ENCODE measurements at places on chromosomes 12 and 14. TPM values are rescaled to one million over a fixed set of nuclear protein-coding genes. Genes with fewer than 3 reads are reported as not detected.

CLEC9A gene
- total RNA-seq: not detected

RILPL2 gene
- total RNA-seq: 1.6 TPM

IL22 gene
- not detected for total RNA-seq

DNA sequence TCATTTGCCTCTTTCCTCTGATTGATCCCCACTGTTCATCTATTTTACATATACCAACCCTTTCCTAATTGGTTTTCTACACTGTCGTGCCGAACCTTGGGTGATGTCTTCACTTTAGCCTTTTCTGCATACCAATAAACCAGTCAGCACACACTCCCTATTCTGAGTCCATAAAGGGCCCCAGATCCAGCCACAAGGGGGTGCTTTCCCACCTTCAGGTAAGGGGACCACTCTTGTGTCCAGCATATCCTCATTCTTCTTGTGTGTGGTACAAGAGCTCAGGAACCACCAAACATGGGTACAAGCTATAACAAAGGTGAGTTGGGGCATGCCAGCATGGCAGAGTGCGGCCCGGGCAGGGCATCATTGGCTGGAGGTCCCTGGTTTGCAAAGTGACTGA is 859.8 kb downstream of the FSCB start:
- no peak for DNase-seq

- DNase-seq: no peak
These were observed 37.8 kb downstream of the MYO1H start for GRCh38 chr12:109385339-109386058.

- no peak for DNase-seq
These were observed 30.5 kb downstream of the PPP2R5C start for GRCh38 chr14:101791919-101792572.

DNA sequence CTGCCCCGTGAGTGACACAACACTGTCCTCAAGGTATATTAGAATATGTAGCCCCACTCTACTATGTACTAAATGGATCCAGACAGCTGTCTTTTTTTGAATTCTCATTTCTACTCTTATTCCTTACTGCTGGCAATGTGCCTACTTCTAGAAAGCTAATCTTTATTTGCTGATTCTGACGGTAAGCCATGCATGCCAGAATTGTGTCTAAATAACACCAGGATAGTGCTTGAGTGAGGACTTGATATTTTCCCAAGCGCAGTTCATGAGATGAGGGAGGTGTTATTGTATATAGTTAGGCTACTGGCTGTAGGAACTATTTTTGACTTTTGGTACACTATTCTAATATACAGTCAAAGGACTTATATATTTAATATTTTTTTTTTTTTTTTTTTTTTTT is 316.2 kb upstream of the NAV3 start:
- no peak for DNase-seq

DNA sequence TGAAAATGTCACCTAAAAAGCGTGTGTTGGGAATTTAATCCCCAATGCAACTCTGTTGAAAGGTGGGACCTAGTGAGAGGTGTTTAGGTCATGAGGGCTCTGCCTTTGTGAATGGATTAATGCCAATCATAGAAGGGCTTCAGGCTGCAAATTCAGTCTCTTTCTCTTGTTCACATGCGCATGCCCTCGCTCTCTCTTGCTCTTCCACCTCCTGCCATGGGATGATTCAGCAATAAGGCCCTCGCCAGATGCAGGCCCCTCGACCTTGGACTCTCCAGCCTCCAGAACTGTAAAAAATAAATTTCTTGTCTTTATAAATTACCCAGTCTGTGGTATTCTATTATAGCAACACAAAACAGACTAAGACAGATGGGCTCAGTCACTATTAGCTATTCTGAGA is 55.4 kb downstream of the PLXNC1 start:
- no peak for DNase-seq

DNA sequence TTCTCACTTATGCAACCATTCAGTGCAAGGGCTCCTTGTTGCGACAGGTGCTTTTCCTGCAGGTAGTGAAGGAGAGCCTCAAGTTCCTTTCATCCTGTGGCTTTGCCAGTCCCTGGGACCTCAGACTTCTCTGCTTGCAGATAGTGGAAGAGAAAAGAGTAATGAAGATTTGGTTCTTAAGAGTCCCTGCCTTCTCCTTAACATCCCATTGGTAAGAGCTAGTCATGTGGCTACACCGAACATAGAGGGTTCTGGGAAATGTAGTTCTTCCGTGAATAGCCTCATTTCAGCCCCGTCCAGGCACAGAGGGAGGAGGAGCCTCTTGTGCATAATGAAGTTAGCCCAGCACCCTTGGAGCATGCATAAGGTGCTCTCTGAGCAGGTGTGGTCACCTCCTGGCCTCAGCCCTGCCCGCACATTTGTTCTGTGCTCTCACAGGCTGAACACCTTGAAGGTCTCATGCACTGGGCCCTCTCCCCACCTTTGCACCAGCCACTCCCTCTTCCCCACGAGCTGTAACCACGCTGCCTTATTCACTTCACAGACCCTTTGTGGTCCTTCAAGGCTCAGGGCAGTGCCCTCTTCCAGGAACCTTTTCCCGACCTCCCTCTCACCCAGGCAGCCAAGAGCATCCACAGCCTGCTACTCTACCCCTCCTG is 134.0 kb downstream of the BCL11B start:
- no peak for DNase-seq

- no peak for DNase-seq
These were observed 22.7 kb downstream of the POLE start for GRCh38 chr12:132664206-132665148.

DNA sequence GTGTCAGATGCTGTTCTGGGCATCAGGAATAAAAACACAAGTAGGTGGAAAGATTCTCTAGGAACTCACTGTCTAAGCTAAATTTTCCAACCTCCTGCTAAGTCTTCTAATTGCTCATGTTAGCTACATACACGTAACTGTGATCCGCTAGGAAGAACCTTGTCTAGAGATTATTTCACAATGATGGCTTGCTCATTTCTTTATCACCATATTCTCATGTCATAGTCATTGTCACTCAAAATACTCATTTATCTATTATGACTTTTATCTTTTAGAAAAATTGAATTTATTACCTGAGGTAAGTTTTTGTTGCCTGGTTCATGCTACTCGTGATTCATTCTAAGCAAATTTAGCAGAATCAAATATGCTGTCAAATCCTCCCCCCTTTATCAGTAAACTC is 1402.4 kb upstream of the FLRT2 start:
- no peak for DNase-seq

- DNase-seq: no peak
These were observed 29.7 kb upstream of the BEGAIN start for GRCh38 chr14:100616854-100617409.

DNA sequence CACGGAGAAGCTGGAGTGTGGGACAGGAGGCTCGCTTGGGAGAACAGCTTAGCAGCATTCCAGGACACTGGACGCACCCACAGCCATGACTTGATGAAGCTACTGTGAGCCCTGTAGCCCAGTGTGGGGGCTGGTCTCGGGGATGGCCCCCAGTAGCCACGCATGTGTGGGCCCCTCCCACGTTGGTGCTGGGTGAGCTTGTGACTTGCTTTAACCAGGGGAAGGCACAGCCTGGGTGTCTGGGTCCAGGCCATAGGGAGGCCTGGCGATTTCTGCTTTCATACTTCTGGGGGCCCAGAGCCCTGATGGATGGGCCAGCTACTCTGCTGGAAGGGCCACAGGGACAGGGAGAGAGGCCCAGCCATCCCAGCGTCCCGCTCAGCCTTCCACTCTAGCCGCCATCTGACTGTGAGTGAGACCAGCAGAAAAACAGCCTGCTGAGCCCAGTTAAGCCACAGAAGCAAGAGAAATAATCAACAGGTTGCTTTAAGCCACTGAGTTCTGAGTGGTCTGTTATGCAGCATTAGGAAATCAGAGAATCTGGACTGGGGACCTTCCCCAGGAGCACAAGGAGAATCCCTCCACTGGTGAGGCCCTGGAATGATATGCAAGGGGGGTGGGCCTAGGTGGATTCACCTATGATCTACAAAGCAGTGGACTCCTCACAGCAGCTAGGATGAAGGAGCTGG is 16.1 kb downstream of the DIO3 start:
- DNase-seq: no peak

- DNase-seq: no peak
These were observed 7.0 kb downstream of the NIN start for GRCh38 chr14:50823762-50824636.

GRCh38 chr12:123384318-123384993 is 524 bp downstream of the KMT5A start:
- no peak for DNase-seq
